ENCODE measurements at places on chromosomes 4 and X.

DNA sequence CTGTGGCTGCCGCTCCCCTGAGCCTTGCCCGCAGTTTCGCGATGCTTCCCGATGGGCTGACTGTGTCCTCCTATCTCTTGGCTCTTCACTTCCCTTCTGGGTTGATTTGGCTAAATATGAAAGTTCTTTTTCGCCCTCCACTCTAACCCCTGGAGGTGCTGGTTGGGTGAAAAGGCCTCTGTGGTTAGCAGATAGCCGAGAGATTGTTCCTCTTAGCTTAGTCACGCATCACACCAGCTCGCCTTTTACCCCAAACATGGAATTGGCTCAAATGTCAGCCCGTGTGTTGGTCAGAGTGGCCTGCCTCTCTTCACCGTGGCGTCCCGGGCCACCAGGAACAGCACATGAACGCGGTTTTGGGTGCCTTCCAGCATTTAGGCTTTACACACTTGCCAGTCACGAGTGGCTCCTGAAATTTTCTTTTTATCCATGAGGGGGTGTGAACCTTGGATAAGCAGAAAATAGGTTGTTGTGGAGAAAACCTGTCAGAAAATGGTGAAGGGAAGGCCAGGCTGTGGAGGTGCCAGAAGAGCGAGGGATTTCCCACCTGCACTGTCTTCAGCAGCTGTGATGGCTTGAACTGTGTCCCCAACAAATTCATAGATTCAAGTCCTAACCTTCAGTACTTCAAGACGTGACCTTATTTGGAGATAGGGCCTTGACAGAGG is 8.9 kb downstream of the CLCN4 start:
- DNase-seq = no peak

GRCh38 chr4:121614101-121614500 is 82.7 kb downstream of the ANXA5 start:
- no peak for DNase-seq

- DNase-seq = no peak
These were observed 34.6 kb downstream of the PPP2R2C start for GRCh38 chr4:6437826-6438238.

GRCh38 chrX:110066488-110067225 is 63.7 kb downstream of the TMEM164 start:
- no peak for DNase-seq

DNA sequence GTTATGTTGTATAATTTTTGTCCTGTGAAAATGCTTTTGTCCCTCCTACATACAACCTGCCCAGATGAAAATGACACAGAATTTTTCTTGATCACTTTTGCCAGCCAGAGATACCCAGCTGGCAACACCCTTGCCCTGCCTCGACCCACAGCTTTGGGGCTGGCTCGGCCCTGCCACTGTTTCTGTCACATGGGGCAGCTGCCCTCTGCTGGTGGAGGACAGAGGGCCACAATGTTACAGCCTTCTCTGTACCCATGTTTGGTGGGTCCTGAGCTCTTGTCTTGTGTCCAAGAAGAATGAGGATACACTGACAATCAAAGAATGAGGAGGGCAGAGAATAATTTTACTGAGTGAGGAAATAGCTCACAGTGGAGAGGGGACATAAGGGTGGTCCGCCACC is 31.1 kb downstream of the BMP15 start:
- no peak for DNase-seq

GRCh38 chrX:37918703-37919102 is 71.3 kb upstream of the DYNLT3 start:
- DNase-seq = no peak

- DNase-seq = no peak
These were observed 100.5 kb downstream of the TMEM131L start for GRCh38 chr4:153566631-153567150.
